ENCODE measurements at places on chromosomes 11 and 22.

DNA sequence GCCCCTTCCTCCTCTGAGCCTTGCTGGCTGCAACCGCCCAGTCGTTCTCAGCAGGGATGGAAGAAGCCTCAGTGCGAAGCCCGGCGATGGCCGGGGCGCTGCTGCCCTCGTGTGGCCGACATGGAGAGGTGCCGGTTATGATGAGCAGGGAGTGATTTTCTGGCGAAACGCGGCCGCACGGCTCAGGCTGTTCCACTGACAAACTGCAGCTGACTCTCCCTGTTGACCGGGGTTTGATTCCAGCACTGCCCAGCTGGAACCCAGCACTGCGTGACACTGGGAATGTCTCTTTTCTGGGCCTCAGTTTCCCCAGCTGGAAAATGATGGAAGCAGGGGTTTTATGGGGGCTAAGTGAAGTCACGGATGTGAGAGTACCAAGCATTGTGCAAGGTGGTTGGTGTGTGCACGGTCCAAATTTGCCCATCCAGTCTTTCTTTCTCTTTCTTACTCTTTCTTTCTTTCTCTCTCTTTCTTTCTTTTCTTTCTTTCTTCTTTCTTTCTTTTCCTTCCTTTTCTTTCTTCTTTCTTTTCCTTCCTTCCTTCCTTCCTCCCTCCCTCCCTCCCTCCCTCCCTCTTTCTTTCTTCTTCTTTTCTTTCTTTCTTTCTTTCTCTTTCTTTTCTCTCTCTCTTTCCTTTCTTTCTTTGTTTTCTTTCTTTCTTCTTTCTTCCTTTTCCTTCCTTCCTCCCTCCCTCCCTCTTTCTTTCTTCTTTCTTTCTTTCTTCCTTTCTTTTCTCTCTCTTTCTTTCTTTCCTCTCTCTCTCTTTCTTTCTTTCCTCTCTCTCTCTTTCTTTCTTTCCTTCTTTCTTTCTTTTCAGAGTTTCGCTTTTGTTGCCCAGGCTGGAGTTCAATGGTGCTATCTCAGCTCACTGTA lies 25.8 kb upstream of the MPPED1 start:
- peak; percentile 57 for DNase-seq

DNA sequence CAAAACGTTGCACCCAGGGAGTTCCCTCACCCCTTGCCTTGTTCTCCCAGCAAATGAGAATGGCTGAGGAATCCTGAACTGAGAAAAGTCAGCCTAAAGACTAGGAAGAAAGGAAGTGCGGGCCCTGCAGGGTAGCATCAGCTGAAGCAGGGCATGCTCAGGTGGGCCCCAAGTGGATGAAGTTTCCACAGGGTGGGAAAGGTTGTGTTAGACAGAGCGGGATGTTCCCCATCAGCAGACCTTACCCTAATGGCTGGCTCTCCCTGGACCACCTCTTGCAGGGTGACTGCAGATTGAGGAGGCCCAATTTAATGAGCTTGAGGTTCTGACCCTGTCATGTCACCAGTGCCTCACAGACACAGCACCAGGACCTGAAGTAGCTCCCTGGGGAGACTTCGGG lies 81.5 kb upstream of the MYOD1 start:
- DNase-seq: no peak

- no peak for DNase-seq
Observed at GRCh38 chr11:117435326-117435725, 107.7 kb downstream of the CEP164 start.

DNA sequence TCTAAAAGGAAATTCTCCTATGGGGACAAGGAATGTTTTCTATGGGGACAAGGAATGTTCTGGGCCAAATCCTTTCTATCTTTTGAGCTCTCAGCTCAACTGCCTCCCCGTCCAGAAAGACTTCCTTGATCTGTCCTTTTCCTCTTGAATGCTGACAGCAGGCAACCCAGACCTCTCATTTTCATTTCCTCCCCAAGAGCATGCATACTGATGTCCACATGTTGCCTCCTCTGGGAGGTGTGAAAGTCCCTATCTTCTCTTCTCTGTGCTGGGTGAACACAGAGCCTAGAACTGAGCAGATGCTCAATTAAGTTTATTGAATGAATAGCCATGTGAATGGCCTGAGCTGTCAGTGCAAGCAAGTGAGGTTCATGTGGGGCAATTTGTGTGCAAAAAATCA lies 331.9 kb upstream of the NARS2 start:
- no peak for DNase-seq

GRCh38 chr11:86632499-86633269 lies 39.7 kb downstream of the ME3 start:
- DNase-seq: no peak

GRCh38 chr11:12815931-12816494 lies 141.8 kb downstream of the TEAD1 start:
- no peak for DNase-seq

- no peak for DNase-seq
Observed at GRCh38 chr22:37631448-37632173, 7.9 kb upstream of the SH3BP1 start.

- no peak for DNase-seq
Observed at GRCh38 chr22:27808451-27809225, 7.1 kb upstream of the MN1 start.
